ENCODE measurements at places on chromosomes 1 and 21. TPM values are rescaled to one million over a fixed set of nuclear protein-coding genes. Genes with fewer than 3 reads are reported as not detected.
A peak's percentile ranks its signal among the peaks of the same experiment; 100 is the strongest.

DNA sequence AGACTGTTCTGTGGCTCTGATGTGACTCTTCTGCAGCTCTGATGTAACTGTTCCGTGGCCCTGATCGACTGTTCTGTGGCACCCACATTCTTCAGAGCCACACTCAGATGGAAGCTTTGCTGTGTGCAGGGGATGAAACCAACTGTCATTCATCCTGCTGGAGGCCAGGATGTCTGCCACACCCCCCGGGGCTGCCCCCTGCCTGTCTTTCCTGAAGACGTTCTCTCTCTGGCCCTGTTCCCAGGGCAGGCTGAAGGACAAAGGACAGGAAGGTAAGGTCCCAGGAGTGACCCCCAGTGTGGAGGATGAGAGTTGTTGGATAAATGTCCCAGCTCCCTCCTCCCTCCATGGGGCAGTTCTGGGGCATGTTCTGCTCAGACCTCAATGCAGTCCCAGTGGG, 29.4 kb upstream of the UMODL1 start:
- DNase-seq = no peak

GRCh38 chr1:33608825-33609400, 136.5 kb downstream of the ZSCAN20 start:
- DNase-seq = no peak

- DNase-seq = no peak
These were observed 111.4 kb downstream of the CACHD1 start for GRCh38 chr1:64581135-64581842.

DNA sequence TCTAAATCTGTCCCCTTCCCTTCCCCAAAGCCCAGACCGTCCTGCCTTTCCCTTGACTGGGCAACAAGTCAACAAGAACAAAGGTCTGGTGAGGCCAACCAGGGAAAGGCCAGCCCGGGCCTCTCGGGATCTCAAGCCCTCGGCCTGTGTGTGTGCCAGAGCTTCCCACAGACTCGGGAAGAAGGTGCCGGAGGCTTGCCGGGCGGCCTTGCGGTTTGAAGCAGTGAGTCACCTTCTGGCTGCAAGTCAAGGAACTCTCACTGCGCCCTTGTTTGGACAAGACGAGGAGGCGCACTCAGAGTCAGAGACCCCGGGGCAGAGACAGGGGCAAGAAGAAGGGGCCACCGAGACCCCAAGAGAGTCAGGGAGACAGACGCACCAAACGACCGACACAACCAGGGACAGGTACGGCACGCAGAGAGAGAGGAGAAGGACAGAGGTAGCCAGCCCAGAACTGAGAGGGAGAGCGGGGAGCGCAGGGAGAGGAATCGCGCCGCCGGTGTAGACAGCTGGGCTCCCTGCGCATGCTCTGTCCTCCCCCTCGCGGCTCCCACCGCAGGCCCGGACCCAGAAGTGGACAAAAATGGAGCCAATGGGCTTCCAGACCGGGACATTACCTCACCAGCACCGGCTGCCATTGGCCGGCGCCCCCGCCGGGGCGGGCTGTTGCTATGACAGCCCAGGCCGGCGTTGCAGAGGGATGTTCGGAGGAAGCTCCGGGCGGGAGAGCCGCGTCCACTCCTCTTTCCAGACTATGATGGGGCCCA, 66.6 kb upstream of the LAPTM5 start:
- peak; percentile 96 for DNase-seq

GRCh38 chr1:110420874-110421793, 13.6 kb upstream of the LAMTOR5 start:
- no peak for DNase-seq

GRCh38 chr1:245062741-245063305, 92.0 kb upstream of the KIF26B start:
- DNase-seq = no peak

DYRK3 gene
- 10.8 TPM for polyA plus RNA-seq

BRDT gene
- not detected for polyA plus RNA-seq

DPH2 gene
- polyA plus RNA-seq = 20.9 TPM

CD84 gene
- polyA plus RNA-seq = not detected

All from BJ (cell line).